ENCODE measurements at places on chromosomes 2 and 18. TPM values are rescaled to one million over a fixed set of nuclear protein-coding genes. Genes with fewer than 3 reads are reported as not detected.

RFX8 gene
- total RNA-seq: 1.2 TPM

FSHR gene
- total RNA-seq: 0.46 TPM

SAG gene
- 1.4 TPM for total RNA-seq

B3GNT7 gene
- 9.0 TPM for total RNA-seq

ECEL1 gene
- total RNA-seq: 27.0 TPM

SERPINB13 gene
- under 0.01 TPM for total RNA-seq

MERTK gene
- 9.7 TPM for total RNA-seq

NAT8 gene
- total RNA-seq: not detected

GPBAR1 gene
- not detected for total RNA-seq

CD302 gene
- total RNA-seq: 6.7 TPM

SERPINB12 gene
- total RNA-seq: not detected

AOX1 gene
- total RNA-seq: 2.1 TPM

DPP4 gene
- total RNA-seq: 0.46 TPM

BMP10 gene
- not detected for total RNA-seq

MRPS9 gene
- total RNA-seq: 19.6 TPM

CNTNAP5 gene
- 66.2 TPM for total RNA-seq

IWS1 gene
- total RNA-seq: 40.4 TPM

G6PC2 gene
- not detected for total RNA-seq

ZSCAN30 gene
- total RNA-seq: 22.8 TPM

FHOD3 gene
- total RNA-seq: 50.5 TPM

GPAT2 gene
- total RNA-seq: 2.3 TPM

ADRA2B gene
- 0.46 TPM for total RNA-seq

GAREM1 gene
- total RNA-seq: 15.2 TPM

CHMP3 gene
- total RNA-seq: 53.1 TPM
